NB4 (cell line): ENCODE measurements at places on chromosomes 5 and 9.

- no peak for DNase-seq
Measured at GRCh38 chr9:95923794-95924193, 48.3 kb downstream of the ERCC6L2 start.

GRCh38 chr5:175797521-175798038 lies 73.8 kb upstream of the CPLX2 start:
- no peak for DNase-seq

GRCh38 chr9:36194326-36195000 lies 3.7 kb downstream of the CLTA start:
- DNase-seq: no peak

GRCh38 chr9:69622676-69623075 lies 49.5 kb downstream of the APBA1 start:
- no peak for DNase-seq

GRCh38 chr9:131237931-131238401 lies 38.3 kb downstream of the FAM78A start:
- DNase-seq: peak; percentile 82

DNA sequence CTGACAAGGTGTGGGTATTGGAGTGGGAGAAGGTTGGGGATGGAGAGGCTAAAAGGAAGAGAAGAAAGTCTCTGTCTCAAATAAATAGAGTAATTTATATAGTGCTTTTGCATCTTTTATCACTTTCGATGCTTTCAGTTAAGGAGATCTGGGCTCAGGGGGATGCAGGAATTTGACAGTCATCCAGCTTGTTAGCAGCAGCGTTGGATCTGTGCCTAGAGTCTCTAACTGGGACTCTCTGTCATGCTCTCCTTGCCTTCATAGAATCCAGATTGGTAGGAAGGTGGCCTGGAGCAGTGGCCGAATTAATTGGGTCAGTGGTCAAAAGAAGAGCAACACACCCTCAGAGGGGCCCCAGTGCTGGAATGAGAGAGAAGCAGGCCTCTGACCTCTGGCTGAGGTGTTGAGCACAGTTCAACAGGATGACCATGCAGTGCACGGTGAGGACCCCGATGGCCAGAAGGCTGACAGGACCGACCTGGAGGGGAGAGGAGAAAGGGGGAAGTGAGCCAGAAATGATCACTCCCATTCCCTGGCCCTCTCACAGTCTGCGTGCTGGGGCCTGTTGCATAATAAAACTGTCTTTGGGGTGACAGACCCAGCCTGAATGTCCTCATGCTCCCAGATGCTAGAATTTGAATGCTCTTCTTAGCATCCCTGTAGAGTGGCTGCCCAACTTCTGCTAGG lies 7.6 kb downstream of the SLC36A3 start:
- DNase-seq: peak; percentile 76
